Activated CD8-positive, alpha-beta memory T cell treated with anti-CD3 and anti-CD28 coated beads for 1 hour (primary cell): ENCODE measurements at places on chromosomes 2 and 18.

- no peak for DNase-seq
Measured at GRCh38 chr2:170679607-170680079, 35.5 kb upstream of the SP5 start.

DNA sequence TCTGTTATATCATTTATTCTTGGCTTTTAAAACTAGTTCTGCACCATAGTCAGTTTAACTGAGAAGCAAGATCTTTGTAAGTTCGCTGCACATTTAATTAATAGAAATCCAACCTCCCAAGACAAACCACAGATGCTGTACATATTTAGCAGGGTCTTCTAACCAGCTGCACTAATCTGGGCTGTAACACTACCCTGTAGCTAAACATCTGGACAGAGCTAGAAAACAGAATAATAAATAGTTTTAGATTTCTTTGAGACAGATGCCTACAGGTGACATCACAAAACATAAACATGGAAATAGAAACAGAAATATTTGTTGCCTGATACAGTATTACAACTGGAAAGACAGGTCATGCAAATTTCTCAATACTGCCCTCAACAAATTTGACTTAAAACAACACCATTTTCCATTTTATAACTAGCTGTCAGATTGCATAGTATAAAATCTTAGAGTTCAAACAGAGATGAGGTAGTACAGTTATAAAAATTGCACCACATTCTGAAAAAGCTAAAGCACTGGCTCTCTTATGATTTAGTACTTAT is 315.1 kb downstream of the NR4A2 start:
- no peak for DNase-seq

DNA sequence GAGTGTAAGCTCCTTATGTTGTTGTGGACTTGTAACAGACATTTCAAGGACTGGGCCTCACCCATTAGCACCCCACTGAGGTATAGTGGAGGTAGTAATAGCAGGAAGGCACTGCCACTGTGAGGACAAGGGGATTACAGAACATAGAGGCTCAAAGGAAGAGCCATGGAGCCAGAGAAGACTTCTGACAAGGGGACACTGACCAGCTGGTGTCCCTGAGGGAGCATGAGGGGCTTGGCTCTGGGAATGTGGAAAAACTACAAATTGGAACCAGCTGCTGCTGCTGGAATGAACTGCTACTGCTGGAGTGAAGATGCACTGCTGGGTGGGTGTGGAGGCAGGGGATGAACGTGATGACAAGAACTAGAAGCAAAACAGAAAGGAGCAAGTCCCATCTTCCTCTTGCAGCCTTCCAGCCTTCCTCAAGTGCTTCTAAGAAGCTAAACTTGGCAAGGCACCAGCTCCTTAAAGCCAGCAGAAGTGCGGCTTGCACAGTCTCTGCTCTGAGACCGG is 167.3 kb upstream of the NOSTRIN start:
- no peak for DNase-seq

GRCh38 chr2:25528173-25528572 is 145.2 kb downstream of the DTNB start:
- DNase-seq = no peak

GRCh38 chr2:187011206-187011832 is 162.3 kb upstream of the ZSWIM2 start:
- no peak for DNase-seq

DNA sequence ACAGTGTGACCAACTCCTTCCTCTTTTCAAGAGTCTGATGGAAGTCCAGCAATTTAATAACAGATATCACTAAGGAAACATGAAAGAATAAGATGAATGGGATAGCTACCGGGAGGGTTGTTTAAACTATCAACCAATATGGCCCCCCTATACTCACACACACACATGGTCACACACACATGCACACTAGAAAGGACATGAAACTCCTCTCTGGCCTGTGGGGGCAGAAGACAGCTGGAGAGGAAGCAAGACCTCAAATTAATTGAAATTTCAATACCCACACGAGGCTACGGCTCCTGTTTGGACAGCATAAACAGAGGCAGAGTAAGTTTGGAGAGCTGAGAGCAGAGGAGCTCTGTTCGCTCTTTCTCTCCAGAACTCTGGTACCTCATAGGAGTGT is 34.7 kb upstream of the REEP1 start:
- no peak for DNase-seq

GRCh38 chr2:99810225-99810624 is 320.4 kb upstream of the REV1 start:
- DNase-seq = no peak

- no peak for DNase-seq
Measured at GRCh38 chr2:160052531-160052930, 9.9 kb downstream of the PLA2R1 start.

DNA sequence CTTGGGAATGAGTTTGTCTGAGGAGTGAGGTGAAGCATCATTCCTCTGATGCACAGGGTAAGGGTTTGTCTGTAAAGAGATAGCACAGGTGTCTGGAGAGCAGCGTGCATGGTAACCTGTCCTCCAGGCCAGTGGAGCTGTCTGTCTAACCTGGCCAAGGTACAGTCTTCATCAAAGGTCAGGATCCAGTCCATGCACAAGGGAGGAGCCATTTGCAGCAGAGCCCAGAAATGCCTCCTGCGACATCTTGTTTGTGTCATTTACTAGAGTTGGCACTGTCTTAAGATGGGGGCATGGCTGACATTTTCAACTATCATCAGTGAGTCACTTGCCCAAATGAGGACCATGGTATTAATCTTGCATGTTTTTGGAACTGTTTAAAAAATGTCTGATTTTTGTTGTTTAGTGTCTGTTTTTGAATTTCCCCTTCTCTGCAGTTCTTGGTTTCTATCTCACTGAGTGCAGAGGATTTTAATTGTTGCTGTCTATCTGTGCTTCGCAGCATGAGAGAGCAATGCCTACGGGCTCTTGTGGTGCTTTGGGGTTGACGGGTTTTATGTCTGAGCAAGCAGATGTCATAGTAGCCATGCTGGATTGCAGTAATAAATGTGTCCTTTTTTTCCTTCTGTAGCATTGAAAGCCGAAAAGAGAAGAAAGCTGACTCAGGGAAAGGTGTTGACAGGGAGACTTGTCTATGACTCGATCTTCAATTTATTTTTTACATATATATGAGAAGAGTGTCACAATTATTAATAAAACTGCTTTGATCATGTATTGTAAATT is 91.3 kb downstream of the DPP4 start:
- no peak for DNase-seq

- no peak for DNase-seq
Measured at GRCh38 chr2:938181-939005, 12.3 kb upstream of the SNTG2 start.

GRCh38 chr18:61714421-61714820 is 178.4 kb downstream of the RNF152 start:
- no peak for DNase-seq

DNA sequence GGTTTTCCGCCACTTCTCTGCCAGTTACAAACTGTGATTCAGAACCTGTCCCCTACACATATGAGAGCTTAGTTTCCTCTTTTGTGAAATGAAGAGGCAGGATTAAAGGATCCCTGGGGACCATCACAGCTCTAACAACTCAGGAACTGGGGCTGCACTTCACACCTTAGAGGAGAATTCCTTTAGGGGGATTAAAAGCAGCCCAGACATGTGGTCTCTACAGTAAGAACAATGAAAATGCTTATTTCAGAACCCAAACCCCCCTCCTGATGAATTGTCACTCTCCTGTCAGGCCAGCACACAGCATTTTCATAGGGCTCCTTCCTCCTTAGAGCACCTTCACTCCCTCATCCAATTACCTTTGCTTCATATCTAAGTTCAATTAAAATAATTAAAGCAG is 101.5 kb upstream of the NEDD4L start:
- DNase-seq = no peak

GRCh38 chr2:128444121-128444771 is 125.6 kb upstream of the HS6ST1 start:
- no peak for DNase-seq

- no peak for DNase-seq
Measured at GRCh38 chr18:68417166-68417799, 297.6 kb downstream of the TMX3 start.

DNA sequence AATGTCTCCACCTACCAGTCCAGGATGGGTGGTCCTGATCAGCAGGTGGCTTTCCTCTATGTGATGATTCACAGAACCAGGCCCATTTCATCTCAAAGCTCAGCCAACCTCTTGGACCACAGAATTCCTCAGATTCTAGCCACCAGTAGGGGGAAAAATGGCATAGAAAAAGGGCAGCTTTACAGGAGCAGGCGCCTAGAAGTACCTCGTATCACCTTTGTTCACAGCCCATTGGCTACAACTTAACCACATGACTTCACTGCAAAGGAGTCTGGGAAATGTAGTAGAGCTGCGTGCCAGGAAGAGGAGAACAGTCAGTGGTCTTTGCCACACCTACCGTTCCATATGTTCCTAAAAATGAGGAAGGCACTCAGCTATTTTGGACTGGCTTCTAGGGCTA is 62.8 kb upstream of the DTNA start:
- no peak for DNase-seq

DNA sequence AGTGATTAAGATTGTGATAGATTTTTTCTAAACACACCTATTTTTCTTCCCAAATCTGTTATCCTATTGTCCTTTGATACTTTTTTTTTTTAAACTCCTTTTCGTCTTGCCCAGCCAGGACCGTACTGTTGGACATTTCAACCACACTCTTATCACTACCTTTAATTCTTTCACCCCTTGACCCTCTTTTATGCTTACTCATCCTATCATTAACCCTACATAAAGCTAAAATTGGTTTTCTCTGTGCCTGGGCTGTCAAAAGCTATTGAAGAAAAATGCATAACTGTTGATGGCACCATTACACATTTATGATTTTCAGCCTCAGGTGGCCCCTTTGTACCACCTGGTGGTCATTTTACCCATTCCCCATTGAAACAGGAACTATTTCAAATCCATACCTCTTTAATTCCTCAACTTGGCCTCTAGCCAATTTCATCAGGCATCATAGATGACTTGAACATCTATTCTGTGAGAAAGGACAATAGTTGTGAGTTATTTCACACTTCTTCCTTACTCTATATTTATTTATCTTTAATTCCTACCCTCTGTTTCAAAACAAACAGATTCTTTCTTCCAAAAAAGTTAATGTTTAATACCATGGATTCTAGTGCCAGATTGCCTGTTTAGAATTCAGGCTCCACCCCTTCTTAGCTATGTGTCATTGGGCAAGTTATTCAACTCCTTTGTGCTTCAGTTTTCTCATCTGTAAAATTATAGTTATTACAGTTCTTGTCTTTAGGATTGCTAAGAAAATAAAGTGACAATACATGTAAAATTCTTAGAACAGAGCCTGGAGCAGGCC is 258.6 kb downstream of the CAMKMT start:
- no peak for DNase-seq

DNA sequence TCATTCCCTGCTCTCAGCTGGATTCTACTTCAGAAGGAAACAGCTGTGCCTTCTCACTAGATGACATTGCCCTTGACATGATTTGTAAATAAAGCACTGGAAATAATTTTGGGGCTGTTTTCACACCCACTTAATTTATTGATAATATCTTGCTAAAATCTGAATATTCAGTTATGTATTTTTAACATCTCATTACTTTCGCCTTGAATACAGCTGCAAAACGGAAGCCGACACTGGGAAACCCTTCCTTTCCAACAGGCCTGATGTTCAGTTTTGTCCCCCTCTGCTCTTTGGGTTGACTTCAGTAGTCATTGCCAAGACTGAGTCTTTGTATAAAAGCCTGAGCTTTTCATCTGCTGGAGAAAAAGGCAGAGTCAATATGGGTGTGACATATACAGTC is 82.7 kb downstream of the DOCK10 start:
- no peak for DNase-seq

- DNase-seq = no peak
Measured at GRCh38 chr18:61827591-61827990, 65.2 kb downstream of the RNF152 start.

DNA sequence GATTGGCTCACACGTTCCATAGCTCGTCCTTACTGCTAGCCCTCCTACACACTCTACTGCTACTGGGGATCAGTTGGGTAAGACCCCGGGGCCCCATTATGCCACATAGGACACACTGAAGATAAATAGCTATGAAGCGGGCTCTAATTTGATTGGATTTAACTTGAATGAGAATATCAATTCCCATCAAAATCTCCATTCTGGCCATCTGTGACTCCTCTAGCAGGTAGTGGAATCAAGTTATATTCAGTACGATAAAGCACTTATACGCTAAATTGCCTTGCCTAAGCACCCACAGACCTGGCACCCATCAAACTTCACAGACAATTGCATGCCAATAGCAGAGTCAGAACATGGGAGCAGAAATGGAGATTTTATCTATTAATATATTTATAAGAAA is 39.8 kb downstream of the CCDC68 start:
- no peak for DNase-seq

GRCh38 chr2:25700221-25700660 is 26.9 kb upstream of the DTNB start:
- no peak for DNase-seq

DNA sequence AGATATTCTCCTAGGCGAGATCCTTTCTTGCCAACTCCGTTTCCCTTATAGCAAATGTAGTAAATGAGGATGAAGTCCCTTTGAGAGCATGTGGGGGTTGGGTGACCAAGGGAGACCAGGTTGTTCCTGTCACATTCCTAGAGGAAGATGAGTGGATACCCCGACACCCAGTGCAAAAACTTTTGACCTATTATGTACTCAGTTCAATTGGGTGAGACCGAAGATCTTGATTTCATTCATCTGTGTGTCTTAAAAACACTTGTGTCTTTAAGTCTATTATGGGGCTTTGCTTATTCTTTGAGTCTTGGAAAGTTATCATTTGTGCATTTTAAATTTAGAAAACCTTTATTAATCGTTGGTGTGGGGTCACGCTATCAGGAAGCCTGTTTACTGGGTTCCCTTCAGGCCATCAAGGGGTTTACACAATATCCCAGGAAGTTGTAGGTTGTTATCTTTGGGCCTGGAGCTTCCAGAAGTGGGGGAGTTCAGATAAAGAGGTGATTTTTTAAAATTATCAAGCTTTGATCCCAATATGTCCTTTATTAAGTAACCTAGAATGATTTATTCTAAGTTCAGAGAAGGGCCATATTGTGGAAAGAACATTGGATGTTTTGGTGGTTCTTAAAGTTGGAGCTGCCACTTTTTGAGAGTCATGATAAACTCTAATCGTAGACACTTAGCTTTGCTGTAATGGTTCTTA is 2.8 kb downstream of the RHOB start:
- no peak for DNase-seq

DNA sequence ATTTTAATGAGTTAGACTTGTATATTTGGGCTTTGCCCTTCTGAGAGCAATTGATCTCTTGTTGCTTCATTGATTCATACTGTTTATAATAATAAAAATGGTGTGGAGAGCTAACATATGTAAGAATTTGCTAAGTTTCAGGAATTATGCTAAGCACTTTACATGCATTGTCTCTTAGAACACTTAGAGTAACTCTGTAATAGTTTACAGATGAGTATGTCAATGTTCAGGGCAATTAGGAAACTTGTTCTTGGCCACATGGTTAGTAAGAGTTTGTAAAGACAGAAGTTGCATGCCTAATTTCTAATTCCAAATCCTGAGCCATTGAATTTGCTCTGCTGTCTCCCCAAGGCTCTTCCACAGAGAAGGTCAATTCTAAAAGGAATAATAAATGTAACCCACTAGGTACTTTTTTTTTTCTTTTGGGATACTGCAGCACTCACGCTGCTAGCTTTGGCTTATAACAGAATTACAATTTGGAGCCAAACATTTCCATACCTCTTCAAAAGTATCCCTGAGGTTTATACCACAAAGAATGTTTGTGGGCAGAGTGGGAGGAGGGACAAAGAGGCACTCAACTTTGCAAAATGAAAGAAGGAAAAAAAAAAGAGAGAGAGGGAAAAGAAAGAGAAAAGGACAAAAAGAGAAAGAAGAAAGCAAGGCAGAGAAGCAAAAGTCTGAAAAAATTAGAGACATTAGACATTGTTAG is 232.4 kb downstream of the CALCRL start:
- no peak for DNase-seq
